H1 (cell line): ENCODE measurements at places on chromosomes 4 and X.

DNA sequence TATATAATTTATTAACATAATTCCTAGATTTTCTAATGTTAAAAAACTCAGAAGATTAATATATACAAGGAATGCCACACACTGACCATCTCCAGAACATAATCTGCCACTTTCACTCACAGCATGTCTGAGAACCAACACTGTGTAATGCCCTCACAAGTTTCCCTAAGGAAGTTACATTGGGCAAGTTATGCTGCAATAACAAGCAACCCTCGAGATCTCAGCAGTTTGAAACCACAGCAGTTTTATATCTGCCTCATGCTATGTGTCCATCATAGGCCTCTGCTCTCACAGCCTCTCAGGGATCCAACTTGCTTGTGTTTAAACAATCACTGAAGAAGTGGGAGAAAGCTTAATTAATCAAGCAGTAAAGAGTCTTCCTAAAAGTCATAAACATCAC lies 250.0 kb upstream of the SLC7A11 start:
- DNase-seq, result no peak

GRCh38 chr4:102501447-102501696 lies 213 bp downstream of the NFKB1 start:
- peak; percentile 76 for DNase-seq

DNA sequence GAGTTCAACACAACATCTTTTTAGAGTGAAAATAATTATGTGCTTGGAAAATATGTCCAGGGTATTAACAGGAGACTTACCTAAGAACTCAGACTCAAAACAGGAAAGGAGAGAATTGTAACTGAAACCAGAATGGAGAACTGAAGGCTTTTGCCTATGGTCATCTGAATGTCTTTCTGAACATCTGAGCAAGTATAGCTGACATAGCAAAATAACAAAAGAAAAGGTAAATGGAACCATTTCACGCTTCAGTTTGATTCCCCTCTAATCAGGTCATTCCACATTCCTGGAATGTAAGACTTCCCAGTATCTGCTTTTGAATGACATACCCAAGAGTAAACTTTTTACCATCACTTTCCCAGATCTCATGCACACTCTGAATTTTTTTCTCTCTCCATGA lies 500.4 kb upstream of the HS3ST1 start:
- DNase-seq, result no peak

DNA sequence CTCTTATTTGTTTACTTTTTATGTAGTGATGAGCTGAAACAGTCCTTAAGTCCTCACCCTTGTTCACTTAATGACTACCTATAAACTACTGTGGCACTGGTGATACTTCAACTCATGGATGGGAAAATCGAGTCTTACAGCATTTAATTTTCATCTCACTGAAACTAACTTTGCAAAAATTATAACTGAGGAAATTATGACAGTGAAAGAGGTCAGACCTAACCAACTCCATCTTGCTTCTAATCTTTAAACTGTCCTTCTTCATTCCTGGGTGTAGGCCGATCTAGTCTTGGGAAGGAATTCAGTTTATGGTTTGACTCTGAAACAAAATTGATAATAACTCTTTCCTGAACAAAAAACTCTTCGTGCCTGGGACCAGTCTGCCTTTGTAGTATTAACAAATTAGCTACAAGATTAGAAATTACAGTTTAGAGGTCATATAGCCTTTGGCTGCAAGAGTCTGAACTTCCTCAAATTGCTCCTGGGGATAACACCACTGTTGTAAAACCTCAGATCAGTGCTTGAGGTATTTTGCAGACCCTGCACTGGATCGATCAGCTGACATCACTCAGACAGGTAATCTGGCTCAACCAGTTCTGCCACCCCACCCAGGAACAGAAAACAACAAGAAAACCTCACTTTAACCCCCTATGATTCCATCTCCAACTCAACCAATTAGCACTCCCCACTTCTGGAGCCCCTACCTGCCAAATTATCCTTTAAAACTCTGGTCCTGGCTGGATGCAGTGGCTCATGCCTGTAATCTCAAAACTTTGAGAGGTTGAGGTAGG lies 995.7 kb upstream of the PRKX start:
- no peak for DNase-seq

- no peak for DNase-seq
Observed at GRCh38 chr4:117096462-117096861, 11.1 kb upstream of the TRAM1L1 start.
